Stimulated activated effector memory CD8-positive, alpha-beta T cell treated with anti-CD3 and anti-CD28 coated beads, Interleukin-12 subunit alpha, Interleukin-12 subunit beta, amount 100 ng/mL, for 72 hours (primary cell): ENCODE measurements at places on chromosomes 1 and 21.

- no peak for DNase-seq
Measured at GRCh38 chr1:39420493-39420892, 70.9 kb upstream of the BMP8A start.

DNA sequence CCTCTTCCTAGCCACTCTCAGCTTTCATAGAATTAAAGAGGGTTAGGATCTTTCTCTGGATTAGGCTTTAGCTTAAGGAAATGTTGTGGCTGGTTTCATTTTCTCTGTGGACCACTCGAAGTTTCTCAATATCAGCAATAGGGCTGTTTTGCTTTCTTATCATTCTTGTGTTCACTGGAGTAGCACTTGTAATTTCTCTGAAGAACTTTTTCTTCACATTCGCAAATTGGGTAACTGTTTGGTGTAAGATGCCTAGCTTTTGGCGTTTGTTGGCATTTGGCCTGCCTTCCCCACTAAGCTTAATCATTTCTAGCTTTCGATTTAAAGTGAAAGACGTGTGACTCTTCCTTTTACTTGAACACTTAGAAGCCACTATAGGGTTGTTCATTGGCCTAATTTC lies 210.8 kb upstream of the PROX1 start:
- DNase-seq: no peak

DNA sequence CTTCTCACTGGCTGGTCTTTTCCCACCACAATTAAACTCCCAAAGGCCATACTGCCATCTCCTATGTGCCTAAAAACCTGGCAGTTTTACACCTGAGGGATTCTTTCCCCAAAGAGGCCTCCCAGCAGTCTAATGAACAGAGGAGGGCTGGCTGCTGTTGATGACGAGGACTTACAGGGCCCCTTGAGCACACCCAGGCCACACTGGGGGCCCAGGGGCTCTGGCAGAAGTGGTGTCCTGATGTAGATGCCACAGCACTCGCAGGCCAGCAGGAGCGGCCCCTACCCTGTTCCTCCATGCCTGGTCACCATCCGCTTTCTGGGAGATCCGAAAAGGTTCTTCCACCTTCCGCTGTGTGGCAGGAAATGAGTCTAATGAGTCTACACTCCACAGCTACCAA lies 24.2 kb downstream of the POFUT2 start:
- DNase-seq: no peak

DNA sequence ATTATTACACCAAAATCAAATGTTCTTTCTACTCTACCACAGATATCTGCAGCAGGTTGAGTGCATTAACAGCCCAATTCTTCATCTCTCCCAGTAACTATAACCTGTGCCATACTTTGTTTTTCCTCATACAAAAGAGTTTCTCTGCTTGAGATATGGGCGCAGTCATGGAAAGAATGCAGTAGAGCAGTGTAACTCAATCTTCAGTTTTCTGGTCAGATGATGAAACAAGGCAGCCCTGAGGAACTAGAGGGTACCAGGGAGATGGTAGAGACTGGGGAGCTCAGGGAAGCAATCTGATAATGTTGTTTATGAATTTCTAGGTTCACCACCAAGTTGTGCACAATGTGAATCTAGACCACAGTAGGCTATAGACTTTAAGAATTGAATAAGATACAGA lies 39.6 kb downstream of the ASPM start:
- DNase-seq: no peak

- DNase-seq: no peak
Measured at GRCh38 chr1:50110656-50111055, 1.9 kb downstream of the ELAVL4 start.

- DNase-seq: no peak
Measured at GRCh38 chr1:223456747-223457146, 63.5 kb downstream of the CCDC185 start.

DNA sequence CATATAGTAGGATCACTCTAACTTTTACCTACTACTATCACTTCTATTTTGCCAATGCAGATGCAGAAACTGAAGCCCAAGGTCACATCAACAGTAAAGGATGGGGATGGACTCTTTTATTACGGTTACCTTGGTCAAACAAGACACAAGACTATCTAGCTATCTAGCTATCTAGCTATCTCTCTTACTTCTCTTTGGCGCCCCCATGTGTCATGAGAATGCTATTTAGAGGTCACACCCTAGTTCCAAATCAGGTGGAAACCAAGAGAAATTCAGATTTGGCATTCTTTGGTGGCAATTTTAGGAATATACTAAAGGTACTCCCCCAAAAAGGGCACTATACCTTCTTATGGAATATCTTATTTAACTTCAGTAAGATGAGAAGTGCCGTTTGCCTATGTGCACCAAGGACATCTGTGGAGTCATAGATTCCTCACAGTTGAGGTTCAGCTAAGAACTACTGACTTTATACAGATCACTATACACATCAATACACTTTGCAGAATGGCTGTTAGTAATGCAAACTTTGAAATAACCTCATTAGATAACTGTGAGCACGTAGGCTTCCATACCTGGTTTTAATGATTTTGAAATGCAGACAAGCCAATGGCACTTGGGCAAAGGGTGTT lies 6.7 kb downstream of the ZNF648 start:
- DNase-seq: peak; percentile 69

DNA sequence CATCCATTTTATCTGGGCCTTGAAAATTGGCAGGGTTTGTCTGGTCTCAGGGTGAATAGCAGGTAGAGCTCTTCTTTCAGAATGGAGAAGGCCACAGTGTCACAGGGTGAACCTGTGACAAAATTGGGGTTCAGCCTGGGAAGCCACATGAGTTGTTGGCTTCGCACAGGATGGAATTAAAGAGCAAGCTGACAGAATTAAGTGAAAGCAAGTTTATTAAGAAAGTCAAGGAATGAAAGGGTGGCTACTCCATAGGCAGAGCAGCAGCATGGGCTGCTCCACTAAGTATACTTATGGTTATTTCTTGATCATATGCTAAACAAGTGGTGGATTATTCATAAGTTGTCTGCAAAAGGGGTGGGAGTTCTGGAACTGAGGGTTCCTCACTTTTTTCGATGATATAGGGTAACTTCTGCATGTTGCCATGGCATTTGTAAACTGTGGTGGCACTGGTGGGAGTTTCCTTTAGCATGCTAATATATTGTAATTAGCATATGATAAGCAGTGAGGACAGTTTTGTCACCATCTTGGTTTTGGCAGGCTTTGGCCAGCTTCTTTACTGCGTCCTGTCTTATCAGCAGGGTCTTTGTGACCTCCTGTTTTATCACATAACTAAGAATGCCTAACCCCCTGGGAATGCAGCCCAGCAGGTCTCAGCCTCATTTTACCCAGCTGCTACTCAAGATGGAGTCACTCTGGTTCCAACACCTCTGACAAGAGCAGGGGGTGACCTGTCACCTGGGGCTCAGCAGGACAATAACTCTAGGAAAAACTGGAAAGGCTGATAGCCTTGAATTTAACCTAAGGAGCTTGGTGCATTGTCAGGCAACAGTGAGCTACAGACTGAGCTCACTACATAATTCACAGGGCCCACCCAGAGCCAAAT lies 5.1 kb downstream of the IFNAR2 start:
- DNase-seq: peak; percentile 37

GRCh38 chr1:221631556-221631955 lies 110.3 kb downstream of the DUSP10 start:
- DNase-seq: no peak

DNA sequence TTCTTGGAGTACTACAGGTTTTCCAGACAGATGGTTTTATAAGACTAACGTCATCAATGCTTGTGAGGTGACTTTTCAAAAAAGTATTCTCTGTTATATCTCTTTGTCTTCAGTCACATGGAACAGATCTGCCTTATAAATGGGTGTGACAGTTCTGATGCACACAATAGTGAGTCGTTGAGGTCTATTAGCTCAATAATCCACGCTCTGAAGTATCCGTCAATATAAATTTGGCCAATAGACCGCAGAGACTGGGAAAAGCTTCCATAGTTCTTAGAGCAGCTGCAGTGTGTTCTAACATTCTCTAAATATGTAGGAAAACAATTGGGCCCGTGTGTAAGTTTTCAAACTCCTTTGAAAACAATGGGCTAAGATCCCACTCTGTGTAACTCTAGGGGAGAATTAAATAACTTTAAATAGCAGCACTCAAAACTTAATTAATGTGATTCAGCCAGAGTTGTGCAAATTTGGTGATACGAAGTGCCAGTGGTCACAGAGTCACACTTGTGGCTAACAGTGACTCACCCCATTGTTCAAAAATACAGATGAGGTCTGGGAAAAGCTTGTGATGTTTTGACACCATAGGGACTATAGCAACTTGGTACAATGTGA lies 316.0 kb downstream of the LMO4 start:
- DNase-seq: no peak

DNA sequence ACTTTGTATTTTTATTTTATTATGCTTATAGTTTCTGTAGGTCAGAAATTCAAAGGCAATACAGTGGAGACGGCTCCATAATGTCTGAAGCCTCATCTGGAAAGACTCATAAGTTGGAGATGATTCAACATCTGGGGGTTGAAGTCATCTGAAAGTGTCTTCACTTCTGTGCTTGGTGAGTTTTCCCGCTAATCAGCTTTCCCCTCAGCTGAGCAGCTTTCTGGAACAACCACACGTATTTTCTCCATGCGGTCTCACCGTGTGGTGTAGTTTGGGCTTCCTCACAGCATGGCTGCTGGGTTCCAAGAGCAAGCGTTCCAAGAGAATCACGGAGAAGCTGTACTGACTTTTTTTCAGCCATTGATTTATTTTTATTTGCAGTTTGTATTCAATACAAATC lies 7.6 kb upstream of the DDI2 start:
- no peak for DNase-seq

GRCh38 chr21:44612029-44612486 lies at the start of gene KRTAP10-8:
Gene KRTAP10-8 (plus strand): TSS chr21:44612079. CDS start chr21:44612101, 22 bp downstream.
- DNase-seq: no peak

DNA sequence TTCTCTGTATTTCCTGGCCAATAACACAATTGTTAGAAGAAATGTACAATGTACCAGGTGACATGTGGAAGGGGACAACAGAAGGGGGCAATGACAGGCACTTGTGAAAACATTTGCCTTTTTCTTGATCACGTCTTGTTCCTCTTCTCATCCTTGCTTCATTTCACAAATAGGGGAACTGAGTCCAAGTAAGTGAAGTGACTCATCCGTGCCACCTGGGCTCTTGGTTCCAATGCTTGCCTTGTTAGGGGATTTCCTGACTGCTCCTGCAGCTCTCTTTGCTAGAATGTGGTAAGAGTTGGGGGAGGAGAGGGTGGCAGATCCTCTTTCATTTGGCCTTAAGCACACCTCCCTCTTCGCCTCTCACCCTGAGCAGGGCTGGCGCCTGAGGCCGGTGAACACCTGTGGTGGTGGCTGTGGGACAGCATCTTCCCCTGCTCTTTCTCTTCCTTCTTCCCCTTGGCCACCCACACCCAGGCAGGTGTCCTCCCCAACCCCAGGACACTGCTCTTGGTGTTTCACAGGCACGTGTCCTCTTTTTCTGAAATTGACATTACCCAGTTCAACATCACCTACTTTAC lies 2.2 kb upstream of the RHEX start:
- DNase-seq: no peak
